ENCODE measurements at places on chromosomes 13 and 19.

GRCh38 chr13:95456815-95457214 is 95.7 kb upstream of the CLDN10 start:
- H3K27ac ChIP-seq, result no peak overlapping the region
- H3K4me3 ChIP-seq, result no peak overlapping the region
- DNase-seq, result no peak
- peaks cover 19% of the 10 kb centered on the region for H3K4me1 ChIP-seq

DNA sequence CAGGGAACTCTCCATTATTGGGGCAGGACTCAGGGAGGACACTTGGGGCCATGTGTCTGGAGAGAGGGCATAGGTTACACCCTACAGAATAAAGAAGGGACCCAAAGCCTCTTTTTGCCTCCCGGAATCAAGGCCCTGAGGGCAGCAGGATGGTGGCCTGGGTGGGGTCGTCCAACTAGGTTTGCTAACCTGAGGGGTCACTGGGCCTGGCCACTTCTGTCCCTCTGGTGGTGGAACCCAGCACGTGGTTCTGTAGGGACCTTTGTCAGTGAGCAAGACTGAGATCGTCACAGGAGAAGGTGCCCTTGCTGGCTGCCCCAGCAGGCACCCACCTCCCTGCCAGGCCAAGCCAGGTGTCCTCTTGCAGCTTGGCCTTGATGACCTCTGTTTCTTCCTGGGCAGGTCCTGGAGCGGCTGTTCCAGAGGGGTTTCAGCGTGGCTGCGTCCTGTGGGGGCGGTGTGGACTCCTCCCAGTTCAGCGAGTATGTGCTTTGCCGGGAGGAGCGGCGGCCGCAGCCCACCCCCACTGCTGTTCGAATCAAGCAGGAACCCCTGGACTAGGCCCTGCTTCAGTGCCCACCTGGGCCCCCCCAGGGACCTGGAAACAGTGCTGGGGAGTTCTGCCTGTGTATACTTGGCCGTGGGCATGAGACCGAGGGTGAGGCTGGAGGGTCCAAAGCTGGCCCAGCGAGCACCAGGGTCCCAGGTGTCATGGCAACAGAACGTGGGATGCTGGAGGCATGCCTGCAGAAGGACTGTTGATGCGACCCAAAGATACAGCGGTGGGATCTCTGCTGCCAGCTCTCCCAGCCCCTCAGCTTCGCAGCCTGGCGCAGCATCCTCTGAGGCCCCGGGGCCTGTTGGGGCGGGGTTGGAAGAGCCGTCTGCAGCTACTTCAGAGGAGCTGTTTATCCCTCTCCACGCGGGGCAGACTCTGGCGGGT is 16.0 kb downstream of the KCTD15 start:
- H3K27me3 ChIP-seq, result peaks cover 5% of the 10 kb centered on the region
- H3K4me3 ChIP-seq, result no peak overlapping the region
- no peaks in the 10 kb centered on the region for H3K4me1 ChIP-seq
- no peak for DNase-seq
- no peaks in the 10 kb centered on the region for H3K36me3 ChIP-seq

DNA sequence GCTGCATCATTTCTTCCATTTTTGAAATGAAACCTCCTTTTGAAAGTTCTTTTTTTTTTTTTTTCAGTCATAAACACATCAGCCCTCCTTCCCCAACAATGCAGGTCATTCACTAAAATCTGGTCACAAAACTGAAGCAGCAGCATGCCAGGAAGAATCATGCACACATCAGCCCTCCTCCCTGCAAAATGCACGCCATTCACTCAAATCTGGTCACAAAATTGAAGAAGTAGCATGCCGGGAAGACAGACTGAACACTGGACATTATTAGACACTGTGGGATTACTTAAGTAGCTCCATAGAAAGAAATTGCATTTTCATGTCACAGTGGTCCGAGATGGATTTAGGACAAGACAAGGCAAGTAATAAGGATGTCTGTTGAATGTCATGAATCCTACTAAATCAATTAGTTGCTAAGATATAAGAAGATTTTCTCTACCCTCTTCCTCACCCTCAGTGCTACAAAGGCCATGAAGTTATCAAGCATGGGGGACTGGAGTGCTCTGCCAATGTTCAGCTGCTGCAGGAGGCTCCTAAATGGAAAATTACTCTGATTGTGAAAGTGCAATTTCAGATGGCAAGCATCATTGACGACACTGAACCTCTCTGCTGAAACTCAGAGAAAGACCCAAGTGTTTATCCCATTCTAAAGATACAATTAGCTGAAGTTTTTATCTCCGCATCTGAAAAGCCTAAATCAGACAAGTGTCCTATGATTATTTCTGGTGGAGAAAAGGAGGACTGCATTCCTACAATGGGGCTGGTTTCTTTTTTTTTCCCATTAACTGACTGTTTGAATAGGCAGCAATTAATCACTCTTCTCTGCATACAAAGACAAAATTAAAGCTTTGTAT is 913.2 kb downstream of the DIAPH3 start:
- H3K27ac ChIP-seq, result no peak overlapping the region
- no peak for DNase-seq
- no peaks in the 10 kb centered on the region for H3K36me3 ChIP-seq
- H3K4me3 ChIP-seq, result no peak overlapping the region

DNA sequence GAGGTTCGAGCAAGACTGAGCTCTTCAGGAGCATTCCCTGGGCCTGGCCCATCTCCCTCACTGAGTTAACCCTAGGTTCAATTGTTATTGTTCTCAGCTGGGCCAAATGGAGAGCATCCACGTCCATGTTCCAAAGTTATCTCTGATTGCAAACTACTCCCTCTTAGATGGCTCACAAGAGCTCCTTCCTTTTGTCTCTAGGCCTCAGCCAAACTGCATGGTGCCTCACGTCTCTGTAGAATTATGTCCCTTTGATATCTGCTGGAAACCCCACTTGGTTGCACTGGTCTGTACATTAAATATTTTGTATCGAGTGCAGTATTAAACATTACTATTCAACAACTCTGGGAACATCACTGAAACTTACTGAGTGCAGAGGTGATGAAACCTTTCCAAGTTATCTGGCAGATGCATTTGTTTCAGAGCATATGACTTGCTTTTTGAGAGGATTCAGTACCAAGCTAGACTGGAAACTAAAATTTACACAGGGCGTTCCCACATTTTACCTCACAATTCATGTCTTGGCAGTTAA is 38.1 kb downstream of the DOCK9 start:
- H3K27ac ChIP-seq, result no peak overlapping the region
- no peaks in the 10 kb centered on the region for H3K27me3 ChIP-seq
- no peak for DNase-seq
- peaks cover 8% of the 10 kb centered on the region for H3K36me3 ChIP-seq
- no peak overlapping the region for H3K4me3 ChIP-seq
- peaks cover 12% of the 10 kb centered on the region for H3K4me1 ChIP-seq

DNA sequence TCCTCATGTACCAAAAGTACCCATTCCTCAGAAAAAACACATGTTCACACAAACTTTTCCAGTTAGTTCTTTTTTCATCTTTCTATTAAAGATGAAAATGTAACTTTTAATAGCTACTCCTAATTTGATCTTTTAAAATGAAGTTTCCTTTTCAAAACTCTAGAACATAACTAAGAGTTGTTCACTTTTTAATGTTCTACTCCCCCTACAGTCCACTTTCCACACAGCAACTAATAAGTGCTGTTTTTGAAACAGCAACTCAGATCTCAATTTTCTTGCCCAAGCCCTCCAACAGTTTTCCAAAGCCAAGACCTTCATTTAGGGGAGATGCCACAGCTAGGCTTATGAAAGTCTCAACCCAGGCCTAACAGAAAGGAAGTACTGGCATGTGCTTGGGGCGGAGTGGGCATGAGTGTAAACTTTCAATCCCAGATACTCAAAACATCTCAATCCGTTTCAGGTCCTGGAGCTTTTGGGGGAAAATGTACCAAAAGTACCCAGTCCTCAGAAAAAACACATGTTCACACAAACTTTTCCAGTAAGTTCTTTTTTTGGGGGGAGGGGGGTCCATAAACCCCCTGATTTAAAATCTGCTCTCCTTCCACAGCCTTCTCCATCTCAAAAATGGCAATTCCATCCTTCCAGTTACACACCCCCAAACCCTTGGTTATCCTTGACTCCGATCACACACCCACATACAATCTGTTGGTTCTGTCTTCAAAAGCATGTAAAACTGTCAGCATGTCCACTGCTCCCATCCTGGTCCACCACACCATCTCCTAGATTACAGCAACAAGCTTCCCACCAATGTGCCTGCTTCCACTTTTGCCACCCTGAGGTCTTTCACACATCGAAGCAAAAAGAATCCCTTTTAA is 2.0 kb downstream of the FBL start:
- H3K27me3 ChIP-seq, result no peaks in the 10 kb centered on the region
- peak overlapping the region; percentile 91 for H3K4me3 ChIP-seq
- peak; percentile 30 for DNase-seq
- H3K4me1 ChIP-seq, result peaks cover 46% of the 10 kb centered on the region
